ENCODE measurements at places on chromosomes 16 and 17.

DNA sequence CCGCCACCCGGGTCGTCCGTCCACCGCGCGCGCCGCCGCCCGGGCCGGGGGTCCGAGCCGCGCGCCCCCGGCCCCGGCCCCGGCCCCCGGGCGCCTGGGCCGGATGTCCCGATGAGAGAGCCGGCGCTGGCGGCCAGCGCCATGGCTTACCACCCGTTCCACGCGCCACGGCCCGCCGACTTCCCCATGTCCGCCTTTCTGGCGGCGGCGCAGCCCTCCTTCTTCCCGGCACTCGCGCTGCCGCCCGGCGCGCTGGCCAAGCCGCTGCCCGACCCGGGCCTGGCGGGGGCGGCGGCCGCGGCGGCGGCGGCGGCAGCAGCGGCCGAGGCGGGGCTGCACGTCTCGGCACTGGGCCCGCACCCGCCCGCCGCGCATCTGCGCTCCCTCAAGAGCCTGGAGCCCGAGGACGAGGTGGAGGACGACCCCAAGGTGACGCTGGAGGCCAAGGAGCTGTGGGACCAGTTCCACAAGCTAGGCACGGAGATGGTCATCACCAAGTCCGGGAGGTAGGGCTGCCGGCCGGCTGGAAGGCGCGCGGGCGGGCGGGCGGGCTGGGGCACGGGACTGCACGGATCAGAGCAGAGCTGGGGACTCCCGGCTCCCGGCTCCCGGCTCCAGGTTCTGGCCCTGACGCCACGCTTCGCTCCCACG is 548 bp downstream of the TBX2 start:
- DNase-seq: no peak

- DNase-seq: no peak
Measured at GRCh38 chr16:84888450-84888849, 68.7 kb downstream of the CRISPLD2 start.

- DNase-seq: peak; percentile 98
Measured at GRCh38 chr16:4679850-4680636, 13.3 kb upstream of the NUDT16L1 start.

- no peak for DNase-seq
Measured at GRCh38 chr16:67144943-67145342, 5.9 kb downstream of the B3GNT9 start.

GRCh38 chr16:3007957-3008689 is 4.6 kb upstream of the CLDN9 start:
- DNase-seq: peak; percentile 90

DNA sequence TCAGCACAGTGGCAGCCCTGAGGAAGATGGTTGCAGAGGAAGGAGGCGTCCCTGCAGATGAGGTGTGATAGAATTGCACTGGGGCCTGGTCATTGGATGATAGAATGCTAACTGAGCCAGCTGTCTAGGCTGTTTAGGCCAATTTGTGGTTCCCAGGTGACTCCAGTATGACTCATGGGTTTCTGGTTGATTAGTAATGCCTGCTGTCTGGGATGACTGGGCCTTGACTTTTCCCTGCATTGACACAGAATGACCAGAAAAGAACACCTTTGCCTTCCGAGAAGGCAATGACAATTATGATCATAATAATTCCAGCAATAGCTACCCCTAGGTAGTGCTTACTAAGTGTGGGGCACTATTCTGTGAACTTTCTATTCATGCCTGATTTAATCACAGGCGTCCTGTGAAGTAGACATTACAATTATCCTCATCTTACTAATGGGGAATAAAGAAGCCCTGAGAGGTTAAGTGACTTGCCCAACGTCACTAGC is 31.5 kb downstream of the USP43 start:
- DNase-seq: no peak

GRCh38 chr16:87661561-87661960 is 59.3 kb downstream of the JPH3 start:
- DNase-seq: peak; percentile 45

DNA sequence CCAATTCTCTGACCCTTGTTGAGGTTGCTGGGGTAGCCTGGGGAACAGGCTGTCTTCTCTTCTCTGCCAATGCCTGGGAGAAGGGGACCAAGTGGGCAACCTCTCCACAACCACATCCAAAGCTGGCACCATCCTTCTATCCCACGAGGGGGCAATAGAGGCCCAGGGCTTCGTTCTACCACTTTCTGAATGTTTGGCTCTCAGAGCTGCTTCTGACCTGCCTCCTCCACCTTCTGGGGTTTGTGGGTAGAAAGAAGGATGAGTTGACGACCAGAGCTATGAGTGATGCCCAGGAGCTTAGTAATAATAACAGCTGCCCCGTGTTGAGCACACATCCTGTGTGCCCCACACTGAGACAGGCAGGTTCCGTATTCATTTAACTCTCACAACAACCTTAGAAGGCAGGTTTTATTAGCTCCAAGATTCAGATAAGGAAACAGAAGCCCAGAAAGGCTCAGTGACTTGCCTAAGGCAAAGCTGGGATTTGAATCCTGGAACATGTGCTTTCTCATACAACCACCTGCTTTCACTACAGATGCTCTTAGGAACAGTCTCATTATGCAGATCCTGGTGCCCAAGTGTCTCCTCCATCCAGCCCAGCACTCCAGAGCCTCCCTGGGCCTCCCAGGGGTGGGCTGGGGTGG is 11.1 kb downstream of the TSPOAP1 start:
- DNase-seq: peak; percentile 79

- no peak for DNase-seq
Measured at GRCh38 chr17:40561294-40561870, 3.9 kb downstream of the CCR7 start.

DNA sequence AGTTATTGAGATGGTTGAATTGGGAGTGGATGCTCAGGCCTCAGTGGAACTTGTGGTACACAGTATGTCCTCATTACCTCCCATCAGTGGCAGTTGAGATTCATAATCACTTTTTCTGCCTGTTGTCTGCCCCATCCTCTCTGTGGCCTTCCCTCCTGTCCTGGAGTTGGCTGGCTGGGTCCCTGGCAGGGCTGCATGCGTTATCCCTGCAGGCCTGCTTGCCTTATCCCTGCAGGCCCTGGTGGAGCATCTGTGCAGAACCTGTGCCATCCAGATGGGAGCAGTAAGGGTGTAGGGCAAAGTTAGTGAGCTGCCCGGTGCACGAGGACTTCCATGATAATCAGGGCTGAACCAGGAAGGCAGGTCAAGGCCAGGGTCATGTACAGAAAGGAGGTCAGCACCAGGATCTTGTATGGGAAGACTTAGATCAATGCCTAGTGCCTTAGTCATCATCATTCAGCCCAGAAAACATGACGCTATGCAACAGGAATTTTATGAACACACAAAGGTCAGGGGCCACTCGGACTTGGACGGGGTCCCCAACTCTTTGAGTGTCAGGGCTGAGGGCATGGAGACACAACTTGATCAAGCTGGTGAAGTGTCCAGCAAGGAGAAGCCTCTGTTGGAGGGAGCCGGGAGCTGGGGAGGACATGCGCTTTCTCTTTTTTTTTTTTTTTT is 47.2 kb downstream of the ABCC1 start:
- DNase-seq: no peak

DNA sequence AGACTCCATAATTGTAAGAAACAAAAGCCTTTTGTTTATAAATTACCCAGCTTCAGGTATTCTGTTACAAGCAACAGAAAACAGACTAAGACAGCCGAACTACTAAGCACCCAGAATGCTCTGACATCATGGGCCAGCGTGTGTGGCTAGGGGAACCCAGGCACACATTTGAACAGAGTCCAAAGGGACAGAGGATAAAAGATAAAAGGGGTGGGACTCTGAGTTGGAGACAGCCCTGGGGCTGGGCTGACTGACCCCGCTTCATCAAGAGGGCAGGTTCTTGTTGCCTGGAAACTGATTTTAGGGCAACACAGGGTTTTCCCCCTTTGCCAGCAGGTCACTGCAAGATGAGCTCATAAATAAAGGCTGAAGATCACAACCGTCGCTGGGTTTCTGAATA is 30.5 kb upstream of the ZNF287 start:
- no peak for DNase-seq

GRCh38 chr17:42362245-42362961 is 25.8 kb downstream of the STAT3 start:
- DNase-seq: no peak

DNA sequence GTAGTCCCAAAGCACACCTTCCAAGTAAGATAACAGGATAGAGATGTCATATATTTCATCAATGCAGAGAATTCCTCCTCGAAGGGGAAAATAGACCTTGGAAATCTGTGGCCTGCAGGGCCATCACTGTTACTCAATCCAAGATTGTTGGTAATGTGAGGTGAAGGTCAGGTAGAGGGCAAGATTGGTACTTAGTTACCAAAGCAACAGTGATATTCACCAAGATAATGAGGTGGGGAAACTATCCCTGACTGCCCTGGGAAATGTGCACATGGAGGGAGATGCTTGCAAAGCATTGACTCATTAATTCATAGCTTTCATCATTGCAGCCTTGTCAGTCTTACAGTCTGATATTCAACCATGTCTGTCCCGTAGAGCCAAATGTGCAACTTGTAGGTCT is 234.1 kb upstream of the MON1B start:
- DNase-seq: no peak

DNA sequence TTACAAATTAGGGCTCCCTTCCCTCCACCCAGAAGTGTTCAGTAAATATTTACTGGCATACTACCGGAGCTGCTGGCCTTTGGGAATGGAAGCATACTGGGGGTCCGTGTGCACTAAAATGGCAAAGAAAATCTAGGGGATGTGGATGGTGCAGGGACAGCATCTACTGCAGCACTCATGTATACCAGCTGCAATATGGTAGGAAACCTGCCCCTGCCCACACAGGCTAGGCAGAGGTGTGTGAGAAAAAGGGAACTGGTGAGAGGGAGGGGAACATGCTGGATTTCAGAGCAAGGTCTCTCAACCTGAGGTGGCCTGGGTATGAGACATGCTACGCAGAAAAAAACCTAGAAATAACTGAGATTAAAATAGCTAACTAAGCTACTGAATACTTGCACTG is 145.4 kb downstream of the CDH13 start:
- no peak for DNase-seq

- DNase-seq: no peak
Measured at GRCh38 chr17:29526322-29526721, 40.5 kb downstream of the ABHD15 start.

GRCh38 chr17:79272666-79273219 is 198.1 kb downstream of the ENGASE start:
- DNase-seq: no peak

- DNase-seq: no peak
Measured at GRCh38 chr16:24822974-24823373, 22.8 kb upstream of the SLC5A11 start.

- no peak for DNase-seq
Measured at GRCh38 chr17:62597150-62597549, 30.3 kb upstream of the MRC2 start.

GRCh38 chr16:85653290-85653891 is 35.4 kb downstream of the GINS2 start:
- no peak for DNase-seq

GRCh38 chr17:37551788-37552187 is 57.4 kb downstream of the SYNRG start:
- no peak for DNase-seq

- DNase-seq: no peak
Measured at GRCh38 chr16:51508490-51509212, 357.6 kb upstream of the SALL1 start.

- DNase-seq: no peak
Measured at GRCh38 chr17:35103271-35103670, 16.4 kb downstream of the RAD51D start.

- no peak for DNase-seq
Measured at GRCh38 chr16:12435018-12435417, 368.7 kb downstream of the CPPED1 start.

GRCh38 chr17:82283208-82283749 is 9.8 kb upstream of the CSNK1D start:
- peak; percentile 85 for DNase-seq

DNA sequence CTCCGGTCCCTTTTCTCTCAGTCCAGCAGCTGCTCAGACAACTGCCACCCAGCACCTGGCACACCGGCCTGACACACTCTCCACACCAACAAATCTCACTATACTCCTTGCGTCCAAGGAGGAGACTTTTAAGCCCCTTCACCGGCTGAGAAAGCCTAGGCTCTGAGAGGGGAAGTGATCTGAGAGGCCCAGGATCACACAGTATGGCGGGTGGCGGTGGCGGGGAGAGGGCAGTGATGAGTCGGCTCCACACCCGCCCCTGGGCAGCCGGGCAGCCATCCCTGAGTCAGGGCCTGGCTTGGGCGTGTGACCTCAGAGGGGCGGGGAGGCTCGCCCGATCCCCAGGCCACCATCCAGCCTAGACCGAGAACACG is 569 bp downstream of the FLII start:
- peak; percentile 22 for DNase-seq

- DNase-seq: peak; percentile 30
Measured at GRCh38 chr17:19317359-19318095, 45.0 kb downstream of the B9D1 start.

GRCh38 chr17:64102627-64103390 is 27.1 kb downstream of the ERN1 start:
- DNase-seq: no peak

DNA sequence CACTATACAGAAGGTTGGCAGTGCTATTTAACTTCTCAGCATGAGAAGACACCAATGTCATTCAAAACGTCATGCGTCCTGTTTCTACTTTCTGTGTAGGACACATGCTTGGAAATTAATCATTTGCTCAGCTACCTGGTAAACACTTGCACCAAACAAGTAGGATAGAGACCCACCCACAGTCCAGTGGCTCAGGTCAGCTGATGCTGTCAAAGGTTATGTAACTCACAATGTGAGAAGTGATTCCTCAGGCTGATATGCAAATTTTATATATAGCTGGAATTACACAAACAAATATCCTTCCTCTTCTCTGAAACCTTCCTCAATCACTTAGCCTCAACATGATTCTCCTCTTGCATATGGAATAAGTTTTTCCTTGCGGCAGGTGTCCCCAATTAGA is 59.6 kb downstream of the ZZEF1 start:
- DNase-seq: no peak

DNA sequence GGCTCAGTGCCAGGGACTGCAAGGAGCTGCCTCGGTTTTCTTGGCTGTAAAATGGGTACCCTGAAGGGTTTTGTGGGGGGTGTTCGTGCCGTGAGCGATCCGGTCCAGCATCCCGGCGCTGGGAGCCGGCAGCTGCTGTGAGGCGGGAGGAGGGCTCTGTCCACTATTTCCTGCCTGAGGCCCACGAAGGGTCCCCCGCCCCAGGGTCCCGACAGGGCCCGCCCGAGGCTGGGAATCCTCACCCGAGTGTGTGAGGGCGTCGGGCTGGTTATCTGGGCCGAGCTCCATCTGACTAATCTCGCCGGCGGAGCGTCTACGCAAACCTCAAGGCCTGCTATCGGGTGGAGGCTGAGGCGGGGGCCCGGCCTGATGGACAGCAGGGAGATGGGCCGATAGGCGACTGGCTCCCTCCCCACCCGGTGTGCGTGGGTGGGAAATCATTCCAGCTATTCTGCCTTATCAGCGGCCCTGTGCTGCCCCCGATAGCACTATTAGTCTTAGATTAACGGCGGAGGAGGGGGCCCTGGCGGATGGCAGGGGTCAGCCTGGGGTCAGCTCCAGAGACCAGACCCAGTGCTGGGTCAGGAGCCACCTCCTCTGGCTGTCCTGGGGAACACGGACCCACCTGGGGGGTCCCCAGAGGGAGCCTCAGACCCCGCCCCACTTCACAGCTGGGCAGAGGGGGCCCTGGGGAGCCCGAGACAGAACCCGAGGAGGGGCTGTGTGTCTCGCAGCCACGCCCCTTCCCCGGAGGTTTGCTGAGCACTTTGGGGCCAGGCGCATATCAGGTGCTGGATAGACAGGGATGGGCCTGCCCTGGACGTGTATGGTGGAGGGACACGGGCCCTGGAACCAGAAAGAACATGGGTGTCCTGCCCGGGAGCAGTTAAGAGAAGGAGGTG is 44.7 kb downstream of the ZFPM1 start:
- DNase-seq: no peak
